ENCODE measurements at places on chromosomes 1 and 21. TPM values are rescaled to one million over a fixed set of nuclear protein-coding genes. Genes with fewer than 3 reads are reported as not detected.

- DNase-seq: peak; percentile 10
Observed at GRCh38 chr1:30054126-30054525, 669.3 kb downstream of the MATN1 start.

GRCh38 chr1:153670257-153670858, 435 bp downstream of the ILF2 start:
- DNase-seq: no peak

GRCh38 chr1:187244623-187245022, 415.9 kb downstream of the PLA2G4A start:
- no peak for DNase-seq

DNA sequence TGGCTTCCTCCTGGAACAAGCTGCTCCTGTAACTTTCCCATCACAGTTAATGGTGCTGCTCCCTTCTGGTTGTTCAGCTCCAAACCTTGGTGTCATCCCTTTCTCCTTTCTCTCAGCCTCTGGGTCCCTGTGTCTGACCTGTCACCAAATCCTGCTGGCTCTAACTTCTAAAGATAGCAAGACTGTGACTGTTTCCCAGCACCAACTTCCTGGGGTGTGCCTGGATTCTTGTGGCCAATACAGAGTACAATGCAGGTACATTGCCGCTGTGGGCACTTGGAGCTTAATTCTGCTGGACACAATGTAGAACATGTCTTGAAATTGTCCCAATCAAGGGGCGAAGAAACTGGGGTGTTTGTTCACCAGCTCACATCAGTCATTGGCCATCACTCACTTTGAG, 156.7 kb upstream of the CSF3R start:
- DNase-seq: no peak

DNA sequence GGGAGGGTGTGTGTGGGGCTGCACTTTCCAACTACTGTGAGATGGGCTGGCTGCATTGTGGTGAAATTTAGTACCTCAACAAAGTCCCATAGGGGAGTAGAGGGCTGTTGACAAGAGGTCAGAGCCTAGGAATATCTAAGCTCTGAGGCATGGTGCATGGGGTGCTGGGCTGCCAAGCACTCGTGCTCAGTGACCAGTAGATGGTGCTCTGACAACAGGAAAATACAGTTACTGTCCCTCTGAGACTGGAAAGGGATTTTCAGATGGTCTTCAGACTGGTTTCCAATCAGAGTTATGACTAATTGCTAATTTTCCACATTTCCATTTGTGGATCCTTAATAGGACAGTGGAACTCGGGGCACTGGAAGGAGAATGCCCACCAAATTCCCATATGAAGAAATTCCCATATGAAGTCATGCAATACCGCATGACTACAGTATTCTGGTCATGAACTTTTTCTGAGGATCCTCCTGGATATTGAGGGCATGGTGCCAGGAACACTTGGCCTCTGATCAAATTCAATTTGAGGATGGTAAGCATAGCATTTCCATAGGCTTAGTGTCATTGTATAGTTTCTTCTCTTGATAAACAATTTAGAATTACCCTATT, 4.1 kb upstream of the CACNA1E start:
- DNase-seq: no peak

DNA sequence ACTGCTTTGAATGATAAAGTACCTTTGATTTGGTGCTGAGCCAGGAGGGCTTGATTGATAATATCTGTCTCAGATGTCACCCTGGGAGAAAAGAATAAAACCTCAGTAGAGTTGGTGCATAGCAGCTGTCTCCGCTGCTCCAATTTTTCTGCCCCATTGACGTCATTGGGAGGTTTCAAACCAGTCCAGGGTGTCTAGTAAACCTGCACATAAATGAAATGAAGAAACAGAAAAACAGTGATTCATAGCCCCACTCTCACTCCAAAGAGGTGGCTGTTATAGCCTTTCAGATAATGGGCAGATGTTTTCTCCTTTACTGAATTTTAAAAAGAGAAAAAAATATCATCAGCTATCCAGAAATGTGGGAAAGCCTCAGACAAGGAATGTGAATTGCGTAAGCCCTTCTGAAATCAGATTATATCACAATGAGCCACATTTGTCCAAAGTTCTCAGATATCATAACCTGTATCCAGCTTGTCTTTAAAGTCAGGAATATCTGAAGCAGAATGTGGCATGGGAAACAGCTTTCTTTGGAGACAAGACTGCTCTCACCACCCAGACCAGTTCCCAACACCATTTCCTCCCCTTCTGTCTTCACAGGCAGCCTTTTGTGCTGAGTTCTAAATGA, 351.3 kb upstream of the SGIP1 start:
- DNase-seq: no peak

DNA sequence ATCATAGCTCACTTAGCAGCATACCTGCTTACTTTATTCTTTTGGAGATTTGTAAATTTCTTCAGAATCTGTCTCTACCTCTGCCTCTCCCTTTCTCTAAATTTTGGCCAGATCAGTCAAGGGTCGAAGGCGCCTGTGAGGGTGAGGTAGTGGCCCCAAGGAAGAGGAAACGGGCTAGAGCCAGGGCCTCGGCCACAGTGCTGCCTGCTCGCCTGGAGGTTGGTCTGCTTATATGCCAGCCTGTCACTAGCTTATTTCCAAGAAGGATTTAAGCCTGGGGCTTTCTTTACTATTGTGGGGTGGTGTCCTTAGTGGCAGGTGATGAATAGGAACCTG, 19.6 kb downstream of the PEX14 start:
- no peak for DNase-seq

GRCh38 chr1:24036088-24036487, 56.0 kb upstream of the SRSF10 start:
- DNase-seq: no peak

GRCh38 chr21:15976807-15977206, 247.0 kb downstream of the USP25 start:
- no peak for DNase-seq

GRCh38 chr1:118437664-118438063, 252.6 kb upstream of the SPAG17 start:
- no peak for DNase-seq

GRCh38 chr21:31473685-31474345, 129.8 kb upstream of the TIAM1 start:
- DNase-seq: no peak

- no peak for DNase-seq
Observed at GRCh38 chr21:14753466-14754258, 207.5 kb upstream of the SAMSN1 start.

- no peak for DNase-seq
Observed at GRCh38 chr1:6014130-6014999, 22.1 kb upstream of the NPHP4 start.

DNA sequence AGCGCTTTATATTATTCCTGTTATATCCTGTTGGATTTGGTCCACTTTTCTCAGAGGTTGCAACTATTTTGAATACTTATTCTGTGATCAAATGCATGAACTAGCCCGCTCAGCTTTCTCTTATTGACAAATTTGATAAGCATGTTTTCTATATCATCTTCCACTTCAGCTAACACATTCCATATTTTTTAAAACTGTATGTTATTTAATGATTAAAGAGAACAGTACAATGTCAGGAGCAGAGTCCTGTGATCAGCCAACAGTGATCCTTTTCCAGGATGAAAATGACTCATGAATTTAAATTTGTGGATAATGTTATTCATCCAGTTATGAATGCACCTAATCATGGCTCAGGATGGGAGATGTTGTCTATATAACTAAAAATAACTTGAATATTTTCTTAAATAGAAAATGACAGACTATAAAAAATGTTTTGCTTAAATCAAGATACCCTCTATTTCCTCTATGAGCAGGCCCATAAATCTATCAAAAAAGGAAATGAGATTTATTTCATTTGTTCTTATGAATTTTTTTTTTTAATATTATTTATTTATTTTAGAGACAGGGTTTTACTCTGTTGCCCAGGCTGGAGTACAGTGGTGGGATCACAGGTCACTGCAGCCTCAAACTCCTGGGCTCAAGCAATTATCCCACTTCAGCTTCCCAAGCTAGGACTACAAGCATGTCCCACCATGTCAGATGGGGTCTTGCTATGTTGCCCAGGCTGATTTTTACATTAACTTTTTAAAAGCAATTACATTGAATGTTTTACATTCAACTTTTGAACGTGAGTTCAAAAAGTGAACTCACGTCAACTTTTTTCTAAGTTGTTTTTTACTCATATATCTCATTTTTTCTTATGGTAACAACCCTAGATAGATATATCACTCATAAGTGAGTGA, 12.5 kb downstream of the BPNT1 start:
- no peak for DNase-seq

GRCh38 chr1:228079013-228079412, 3.5 kb upstream of the ARF1 start:
- DNase-seq: no peak

GRCh38 chr1:29239142-29239541, 2.8 kb downstream of the PTPRU start:
- DNase-seq: peak; percentile 28

DNA sequence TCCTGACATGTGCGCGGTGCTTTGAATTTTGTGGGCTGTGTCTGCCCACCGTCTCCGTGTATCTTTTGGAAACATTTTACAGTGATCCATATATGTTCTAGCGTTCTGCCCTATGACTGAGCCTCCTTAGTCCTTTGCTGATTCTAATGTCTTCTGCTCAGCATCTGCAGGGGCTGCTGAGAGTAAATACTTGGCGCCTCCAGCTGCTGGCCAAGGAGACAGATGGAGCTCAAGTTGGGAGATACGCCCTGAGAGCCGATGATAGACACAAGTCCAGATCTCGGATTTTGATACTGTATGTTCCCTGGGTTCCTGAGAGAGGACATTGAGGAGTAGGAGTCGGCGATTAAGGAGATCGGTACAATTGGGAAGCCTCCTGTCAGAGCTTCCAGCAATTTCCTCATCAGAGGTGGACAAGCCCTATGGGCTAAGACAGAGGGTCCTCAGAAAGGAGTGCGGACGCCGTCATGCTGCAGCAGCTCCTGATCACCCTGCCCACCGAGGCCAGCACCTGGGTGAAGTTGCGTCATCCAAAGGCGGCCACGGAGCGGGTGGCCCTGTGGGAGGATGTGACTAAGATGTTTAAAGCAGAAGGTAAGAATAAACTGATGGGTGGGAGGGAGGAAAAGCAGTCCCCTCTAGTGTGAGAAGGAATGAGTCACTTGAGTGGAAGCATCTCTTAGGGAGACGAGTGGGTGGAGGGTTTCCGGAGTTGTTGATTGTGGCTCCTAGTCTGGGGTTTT, 390 bp downstream of the ZFP69B start:
- no peak for DNase-seq

GRCh38 chr1:162327788-162328165, 48.9 kb downstream of the SPATA46 start:
- no peak for DNase-seq

DNA sequence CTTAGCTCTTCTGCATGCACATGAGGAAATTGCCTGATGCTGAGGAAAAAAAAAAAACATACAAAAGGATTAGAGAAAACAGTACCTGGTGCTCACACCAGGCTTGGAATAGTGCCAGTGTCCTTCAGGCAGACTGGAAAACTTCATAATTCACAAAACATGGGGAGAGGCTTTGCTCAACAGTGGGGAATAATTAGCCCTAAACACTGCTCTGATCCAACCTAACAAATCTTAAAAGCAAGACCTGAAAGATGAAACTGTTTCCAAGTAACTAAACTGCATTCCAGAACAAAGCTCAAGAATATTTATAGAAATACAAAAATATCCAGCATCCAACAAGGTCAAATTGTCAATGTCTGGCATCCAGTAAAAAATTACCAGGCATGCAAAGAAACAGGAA, 124.8 kb downstream of the AK5 start:
- DNase-seq: no peak

- no peak for DNase-seq
Observed at GRCh38 chr1:48692235-48692634, 84.5 kb downstream of the BEND5 start.

ZZZ3 gene
- 42.1 TPM for total RNA-seq

C1orf210 gene
- total RNA-seq: 22.8 TPM

GJA4 gene
- 2.9 TPM for total RNA-seq

LENEP gene
- not detected for total RNA-seq

TCHH gene
- 0.39 TPM for total RNA-seq

RNU1-3 gene
- not detected for total RNA-seq

CPT2 gene
- total RNA-seq: 30.1 TPM

FCRL5 gene
- not detected for total RNA-seq

Measured in lower leg skin (tissue), 4 donors.